ENCODE measurements at places on chromosomes 1 and 21.

- DNase-seq: no peak
Observed at GRCh38 chr1:242431786-242432185, 92.7 kb downstream of the PLD5 start.

DNA sequence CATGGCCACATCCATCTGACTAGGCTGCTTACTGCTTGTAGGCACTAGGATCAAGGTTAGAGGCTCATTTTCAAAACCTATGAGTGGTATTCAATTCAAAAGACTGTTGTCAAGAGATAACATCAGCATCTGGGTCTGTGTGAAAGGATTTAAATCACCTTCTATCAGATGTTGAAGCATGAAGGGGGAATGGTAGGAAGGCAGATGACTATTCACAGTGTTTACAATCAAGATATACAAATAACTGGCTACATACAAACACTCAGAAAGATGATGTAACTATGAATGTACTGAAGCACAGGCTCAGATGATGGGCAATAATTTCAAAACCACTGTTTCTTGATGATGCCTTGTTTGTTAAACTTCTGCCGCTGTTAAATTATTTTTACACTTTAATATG, 249.2 kb downstream of the SLC45A1 start:
- no peak for DNase-seq

GRCh38 chr1:225750875-225751824, 26.5 kb upstream of the SRP9 start:
- DNase-seq: no peak

DNA sequence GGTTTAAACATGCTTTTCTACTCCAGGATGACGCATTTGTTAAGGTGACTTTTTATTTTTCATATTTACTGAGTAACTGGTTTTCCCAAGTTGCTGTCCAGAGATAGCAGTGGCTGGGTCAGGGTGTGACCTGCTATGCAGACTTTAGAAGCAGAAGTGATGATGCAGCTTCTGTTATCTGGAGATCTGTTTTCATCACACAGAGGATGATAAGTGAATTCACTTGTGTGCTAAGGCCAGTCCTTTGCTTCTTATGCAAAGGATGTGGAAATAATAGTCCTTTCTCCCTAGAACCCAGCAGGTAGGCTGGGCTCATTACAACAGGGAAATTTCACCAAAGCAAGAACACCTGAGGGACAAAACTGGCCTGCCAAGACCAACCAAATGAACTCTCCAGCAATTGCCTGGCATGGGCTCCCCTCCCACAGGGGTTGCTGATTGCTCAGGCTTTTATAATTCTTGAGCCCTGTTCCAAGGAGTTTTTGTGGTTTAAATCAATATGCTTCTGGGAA, 97.8 kb upstream of the LPGAT1 start:
- DNase-seq: no peak

Measured in stimulated activated CD4-positive, alpha-beta T cell treated with anti-CD3 and anti-CD28 coated beads, Interleukin-12 subunit alpha, Interleukin-12 subunit beta, amount 100 ng/mL, for 4 hours (primary cell).